Activated B cell treated with CpG ODN at 0.5 μM for 24 hours (primary cell): ENCODE measurements at places on chromosomes 7 and 10.

GRCh38 chr7:149719912-149720335 lies 53.5 kb downstream of the ZNF467 start:
- DNase-seq, result no peak

- no peak for DNase-seq
These were observed 88.9 kb upstream of the GTF2I start for GRCh38 chr7:74568658-74569057.

- peak; percentile 82 for DNase-seq
These were observed 12.6 kb upstream of the CDH23 start for GRCh38 chr10:71383972-71384687.

GRCh38 chr7:139727151-139727705 lies 50.6 kb downstream of the HIPK2 start:
- DNase-seq, result no peak

DNA sequence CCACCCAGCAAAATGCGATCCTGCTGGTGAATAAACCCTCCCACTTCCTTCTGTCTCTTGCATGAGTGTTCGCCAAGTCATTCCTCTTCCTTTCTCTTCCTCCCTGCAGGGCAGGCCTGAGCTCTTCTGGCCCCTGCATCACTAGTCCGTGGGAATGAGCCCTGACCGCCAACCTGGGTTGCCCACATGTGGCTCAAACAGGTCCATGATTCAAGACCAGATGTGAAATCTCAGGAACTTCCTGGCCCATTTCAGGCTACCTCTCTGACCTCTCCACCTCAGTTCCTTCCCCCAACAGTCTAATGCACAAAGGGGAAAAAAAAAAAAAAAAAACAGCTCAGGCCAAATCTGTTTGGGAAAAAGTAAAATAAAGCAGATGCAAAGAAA lies 5.4 kb upstream of the YWHAG start:
- no peak for DNase-seq

- DNase-seq, result no peak
These were observed 98.3 kb downstream of the CDH23 start for GRCh38 chr10:71494980-71495381.

DNA sequence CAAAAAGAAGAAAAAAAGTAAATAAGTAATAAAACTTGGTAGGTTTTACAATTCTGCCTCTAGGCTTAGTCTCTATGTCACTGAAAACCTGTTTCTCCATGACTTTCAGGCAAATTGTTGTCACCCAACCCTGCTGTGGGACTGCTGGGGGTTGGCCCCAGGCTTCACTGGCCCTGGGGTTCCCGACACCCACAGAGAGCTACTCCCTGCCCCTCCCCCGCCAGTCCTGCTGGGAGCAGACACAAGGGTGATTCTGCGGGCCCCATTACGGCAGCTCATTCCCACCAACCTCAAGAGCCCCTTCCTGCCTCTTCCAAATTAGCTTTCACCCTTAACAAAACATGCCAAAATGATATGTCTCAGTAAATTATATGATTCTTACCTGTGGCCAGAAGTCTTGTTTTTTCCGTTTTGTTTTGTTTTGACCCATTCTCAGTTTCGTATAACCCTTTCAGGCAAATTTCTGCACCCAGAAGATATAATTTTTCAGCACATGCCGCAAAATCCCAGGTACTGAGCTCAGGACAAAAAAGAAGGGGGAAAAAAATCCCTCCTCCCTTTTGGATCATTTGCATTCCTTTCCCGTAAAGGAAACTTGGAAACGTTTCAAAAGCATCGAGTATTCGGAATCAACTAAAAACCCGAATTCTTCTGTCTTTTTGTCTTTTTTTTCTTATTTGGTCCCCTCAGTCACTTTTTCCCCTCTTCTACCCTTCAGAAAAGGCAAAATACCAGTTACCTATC lies 27.8 kb downstream of the CHST15 start:
- no peak for DNase-seq

DNA sequence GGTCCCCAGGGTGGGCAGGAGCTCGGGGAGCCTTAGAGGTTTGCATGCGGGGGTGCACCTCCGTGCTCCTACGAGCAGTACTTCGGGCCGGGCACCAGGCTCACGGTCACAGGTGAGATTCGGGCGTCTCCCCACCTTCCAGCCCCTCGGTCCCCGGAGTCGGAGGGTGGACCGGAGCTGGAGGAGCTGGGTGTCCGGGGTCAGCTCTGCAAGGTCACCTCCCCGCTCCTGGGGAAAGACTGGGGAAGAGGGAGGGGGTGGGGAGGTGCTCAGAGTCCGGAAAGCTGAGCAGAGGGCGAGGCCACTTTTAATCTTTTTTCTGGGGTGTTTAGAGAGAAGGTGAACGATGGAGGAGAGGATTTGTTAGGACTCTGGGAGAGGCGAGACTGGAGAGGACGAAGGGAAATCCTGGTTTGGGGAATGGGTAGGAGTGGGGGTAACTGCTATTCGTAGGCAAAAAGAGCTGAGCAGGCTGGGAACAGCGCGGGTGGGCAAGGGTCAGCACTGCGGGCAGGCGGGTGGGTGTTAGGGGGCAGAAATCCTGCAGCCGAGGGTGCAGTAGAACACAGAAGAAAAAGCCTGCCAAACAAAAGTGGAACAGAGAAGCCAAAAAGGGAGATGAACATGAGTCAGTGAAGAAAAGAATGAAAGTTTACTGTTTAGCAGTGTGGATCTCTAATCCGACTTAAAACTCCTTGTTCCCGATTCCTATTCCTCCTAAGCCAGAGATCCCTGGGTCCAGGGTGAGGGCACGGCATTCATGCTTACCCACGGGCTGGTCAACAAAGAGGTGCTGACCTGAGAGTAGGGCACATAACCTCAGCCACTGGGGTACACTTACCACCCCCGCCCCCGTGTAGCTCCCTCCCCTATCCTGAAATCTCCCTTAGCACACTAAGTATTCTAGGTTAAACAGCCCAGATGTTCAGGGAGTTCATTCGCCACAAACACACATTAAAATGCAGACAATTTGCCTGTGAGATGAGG lies 26.9 kb downstream of the PRSS2 start:
- peak; percentile 51 for DNase-seq

DNA sequence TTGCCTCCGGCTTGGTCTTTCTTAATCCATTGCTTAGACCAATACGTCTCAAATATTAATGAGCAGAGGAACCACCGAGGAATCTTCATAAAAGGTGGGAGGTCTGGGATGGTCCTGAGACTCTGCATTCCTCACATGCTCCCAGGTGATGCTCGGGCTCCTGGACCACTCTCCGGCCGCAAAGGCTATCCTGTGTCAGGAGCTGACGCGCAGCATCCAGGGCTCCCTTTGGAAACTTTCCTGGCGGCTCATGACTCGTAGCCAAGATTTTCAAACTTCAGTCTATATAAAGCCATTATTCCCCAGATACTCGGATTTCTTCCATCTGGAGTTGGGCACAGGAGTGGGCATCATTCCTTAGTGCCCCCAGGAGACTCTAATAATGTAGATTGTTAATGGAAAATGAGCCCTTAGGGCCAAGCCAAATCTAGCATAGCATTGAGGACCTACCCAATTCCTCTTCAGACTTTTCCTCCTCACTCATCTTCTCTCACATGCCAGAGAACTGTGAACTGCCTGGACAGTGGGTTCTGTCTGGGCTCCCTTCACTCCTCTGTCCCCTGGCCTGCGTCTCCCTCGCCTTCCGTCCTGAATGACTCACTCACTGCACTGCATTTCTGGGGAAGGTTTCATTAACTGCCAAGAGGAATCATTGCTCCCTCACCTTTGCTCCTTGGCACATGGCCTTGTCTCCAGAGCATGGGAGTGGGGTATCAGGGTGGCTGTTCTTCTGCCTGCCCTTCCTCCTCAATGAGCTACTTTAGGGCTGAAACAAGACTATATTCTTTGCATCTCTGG lies 89.3 kb downstream of the MKI67 start:
- no peak for DNase-seq

- no peak for DNase-seq
These were observed 203.3 kb downstream of the DIP2C start for GRCh38 chr10:486206-486605.

GRCh38 chr10:49526619-49527018 lies 12.3 kb downstream of the ERCC6 start:
- no peak for DNase-seq

DNA sequence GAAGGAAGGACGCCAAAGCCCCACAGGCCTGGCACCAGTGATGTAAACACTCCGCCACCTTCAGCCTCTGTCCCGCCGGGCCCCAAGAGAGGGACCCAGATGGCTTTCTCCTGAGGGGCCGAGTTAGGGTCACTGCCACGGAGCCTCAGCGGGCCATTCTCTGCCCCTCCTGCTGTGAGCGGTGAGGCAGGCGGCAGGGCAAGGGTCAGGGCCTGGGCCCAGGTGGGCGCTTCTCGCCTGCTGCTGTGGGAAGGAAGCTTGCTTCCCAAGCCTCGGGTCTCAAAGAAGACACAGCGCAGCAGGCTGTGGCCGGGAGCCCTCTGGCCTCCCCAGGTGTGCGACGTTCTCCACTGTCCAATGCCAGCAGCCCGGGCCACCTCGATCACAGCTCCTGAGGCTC lies 84.8 kb downstream of the PROSER2 start:
- DNase-seq, result no peak

- DNase-seq, result no peak
These were observed 164.2 kb upstream of the ITGB1 start for GRCh38 chr10:33122014-33122809.

DNA sequence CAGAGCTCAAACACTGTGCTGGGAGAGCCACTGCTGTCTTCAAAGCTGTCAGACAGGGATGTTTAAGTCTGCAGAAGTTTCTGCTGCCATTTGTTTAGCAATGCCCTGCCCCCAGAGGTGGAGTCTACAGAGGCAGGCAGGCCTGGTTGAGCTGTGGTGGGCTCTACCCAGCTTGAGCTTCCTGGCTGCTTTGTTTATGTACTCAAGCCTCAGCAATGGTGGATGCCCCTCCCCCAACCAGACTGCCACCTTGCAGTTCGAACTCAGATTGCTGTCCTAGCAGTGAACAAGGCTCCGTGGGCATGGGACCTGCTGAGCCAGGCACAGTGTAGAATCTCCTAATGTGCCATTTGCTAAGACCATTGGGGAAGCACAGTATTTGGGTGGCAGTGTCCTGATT lies 4.6 kb upstream of the CYP2C19 start:
- no peak for DNase-seq

DNA sequence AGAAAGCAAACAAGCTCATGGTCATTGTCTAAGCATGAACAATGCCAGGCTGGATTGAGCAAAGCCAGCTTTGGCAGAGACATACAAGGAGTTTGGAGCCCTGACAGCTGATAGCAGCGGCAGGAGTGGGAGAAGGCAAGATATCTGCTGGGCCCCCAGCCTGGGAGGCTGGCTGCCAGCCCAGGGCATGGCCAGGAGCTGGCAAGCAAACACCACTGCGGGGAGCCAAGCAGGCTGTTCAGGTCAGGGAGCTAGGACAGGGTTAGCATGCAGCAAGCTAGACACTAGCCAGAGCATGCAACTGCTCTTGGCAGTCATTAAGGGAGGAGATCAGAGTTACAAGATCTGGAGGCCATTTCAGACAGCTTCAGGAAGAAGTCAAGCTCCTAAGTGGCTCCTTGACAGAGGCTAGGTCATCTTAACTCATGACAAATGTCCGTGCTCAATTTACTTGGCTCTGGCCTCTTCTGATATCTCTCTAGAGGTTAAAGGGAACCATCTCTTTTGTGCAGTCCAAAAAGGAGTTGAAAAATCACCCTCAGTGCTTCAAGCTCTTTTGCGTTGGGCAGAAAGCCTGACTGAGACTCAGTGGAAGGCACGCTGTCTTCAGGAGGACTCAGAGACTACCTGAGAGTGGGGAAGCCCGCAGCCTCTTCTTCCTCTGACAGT lies 436.8 kb upstream of the C7orf33 start:
- DNase-seq, result no peak
